Common myeloid progenitor, CD34-positive (primary cell): ENCODE measurements at places on chromosomes 6 and 20.

- no peak for DNase-seq
These were observed 36.8 kb downstream of the FOXQ1 start for GRCh38 chr6:1348675-1349074.

- DNase-seq, result no peak
These were observed 51.7 kb upstream of the HINT3 start for GRCh38 chr6:125904871-125905270.

- DNase-seq, result no peak
These were observed 23.7 kb upstream of the RSPO3 start for GRCh38 chr6:127094791-127095190.

- no peak for DNase-seq
These were observed 10.0 kb downstream of the TRAM2 start for GRCh38 chr6:52566853-52567279.

- DNase-seq, result no peak
These were observed 374.5 kb downstream of the TAF4 start for GRCh38 chr20:61690993-61691838.

- DNase-seq, result no peak
These were observed 24.7 kb downstream of the CNKSR3 start for GRCh38 chr6:154485815-154486214.

DNA sequence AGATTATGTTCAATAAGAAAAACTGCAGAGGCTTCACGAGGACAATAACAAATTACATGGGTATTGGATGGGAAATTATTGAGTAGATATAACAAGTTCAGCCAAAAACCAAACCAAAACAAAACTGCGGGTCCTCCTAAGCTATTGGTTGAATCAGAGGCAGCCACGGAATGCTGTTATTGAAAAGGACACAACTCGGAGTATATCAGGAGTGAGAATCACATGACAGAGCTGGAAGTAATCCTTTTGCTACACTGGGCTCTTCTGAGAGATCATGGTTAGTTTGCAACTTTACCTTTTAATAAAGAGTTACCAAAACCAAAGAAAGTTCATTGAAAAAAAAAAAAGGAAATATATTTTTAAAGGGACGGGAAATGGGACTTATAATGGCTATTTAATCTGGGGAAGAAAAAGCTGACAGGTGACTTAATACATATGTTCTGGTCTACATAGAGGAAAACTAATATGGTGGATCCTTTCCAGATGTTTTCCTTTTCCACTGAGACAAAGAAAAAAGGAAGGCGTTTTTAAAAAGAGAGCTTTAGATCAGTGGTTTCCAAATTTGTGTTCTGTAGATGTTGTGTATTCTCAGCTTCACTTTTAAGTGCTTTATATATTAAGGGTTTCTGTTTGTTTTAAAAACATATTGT is 6.9 kb upstream of the CITED2 start:
- no peak for DNase-seq

- no peak for DNase-seq
These were observed 67.5 kb downstream of the PDE7B start for GRCh38 chr6:135919026-135919425.

GRCh38 chr20:19071446-19071725 is 141.1 kb upstream of the SLC24A3 start:
- DNase-seq, result no peak

GRCh38 chr20:31661625-31662371 is 24.1 kb downstream of the COX4I2 start:
- DNase-seq, result peak; percentile 70

DNA sequence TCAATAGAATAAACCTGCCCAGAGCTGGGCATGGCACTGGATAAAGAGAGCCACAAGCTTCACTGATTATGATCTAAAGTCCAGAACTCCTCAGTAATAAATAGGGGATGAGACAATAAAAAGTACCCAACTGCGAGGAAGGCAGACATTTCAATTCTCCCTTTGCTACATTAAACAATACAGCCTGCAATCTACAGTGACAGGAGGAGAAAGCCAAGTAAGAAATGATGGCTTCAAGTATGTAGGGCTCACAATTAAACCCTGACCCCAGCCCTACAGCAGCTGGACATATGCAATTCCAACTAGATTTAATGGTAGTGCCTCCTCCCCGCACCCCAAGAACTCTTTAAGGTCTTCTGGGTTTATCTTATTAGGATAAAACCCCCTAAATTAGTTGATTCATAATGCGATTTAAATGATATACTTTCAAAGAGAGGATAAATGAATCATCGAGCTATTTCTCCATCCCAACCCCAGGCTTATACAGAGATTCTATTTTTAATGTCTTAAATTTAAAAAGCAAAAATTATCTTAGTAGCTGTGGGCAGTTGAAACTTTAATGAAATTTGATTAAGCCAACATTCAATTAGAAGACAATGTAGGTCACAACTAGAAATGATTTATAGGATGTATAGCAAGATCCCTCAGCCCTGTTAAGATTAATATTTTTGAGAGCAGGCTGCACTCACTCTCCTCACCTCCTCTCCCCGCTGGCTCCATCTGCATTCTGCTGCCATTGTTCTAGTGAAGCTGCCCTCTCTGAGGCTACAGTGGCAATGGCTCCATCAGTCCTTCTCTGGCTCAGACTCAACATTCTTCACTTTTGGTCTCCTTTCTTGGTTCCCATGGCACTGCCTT is 57.1 kb downstream of the OGFRL1 start:
- no peak for DNase-seq

GRCh38 chr6:42764911-42765648 is 16.8 kb upstream of the BICRAL start:
- DNase-seq, result no peak

- no peak for DNase-seq
These were observed 10.3 kb downstream of the SLC2A4RG start for GRCh38 chr20:63749597-63750508.
